ENCODE measurements at places on chromosomes 4 and X. TPM values are rescaled to one million over a fixed set of nuclear protein-coding genes. Genes with fewer than 3 reads are reported as not detected.

The ABCD1 gene
- 22.5 TPM for polyA plus RNA-seq

The CCNB3 gene
- 0.08 TPM for polyA plus RNA-seq

DNA sequence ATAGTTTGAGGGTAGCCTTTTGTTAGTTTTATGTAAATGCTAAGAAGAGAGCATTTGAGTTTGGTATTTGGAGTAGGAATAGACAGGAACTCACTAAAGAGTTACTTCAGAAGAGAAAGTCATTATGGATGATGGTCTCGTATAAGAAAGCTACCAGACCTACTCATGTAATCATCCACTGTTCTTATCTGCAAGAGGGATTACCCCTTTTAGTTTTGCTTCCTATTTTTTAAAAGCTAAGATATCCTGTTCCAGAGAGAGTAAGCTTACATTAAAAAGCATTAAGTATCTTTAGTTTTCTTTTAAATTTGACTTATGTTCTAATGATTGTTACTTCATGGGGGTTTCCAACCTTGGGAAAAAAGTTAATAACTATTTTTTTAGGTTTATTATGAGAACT lies 12.5 kb upstream of the ART3 start:
- DNase-seq, result peak; percentile 60

GRCh38 chr4:24885342-24885741 lies 27.5 kb downstream of the CCDC149 start:
- DNase-seq, result no peak

GRCh38 chr4:128847082-128847724 lies 37.7 kb downstream of the JADE1 start:
- peak; percentile 57 for DNase-seq

DNA sequence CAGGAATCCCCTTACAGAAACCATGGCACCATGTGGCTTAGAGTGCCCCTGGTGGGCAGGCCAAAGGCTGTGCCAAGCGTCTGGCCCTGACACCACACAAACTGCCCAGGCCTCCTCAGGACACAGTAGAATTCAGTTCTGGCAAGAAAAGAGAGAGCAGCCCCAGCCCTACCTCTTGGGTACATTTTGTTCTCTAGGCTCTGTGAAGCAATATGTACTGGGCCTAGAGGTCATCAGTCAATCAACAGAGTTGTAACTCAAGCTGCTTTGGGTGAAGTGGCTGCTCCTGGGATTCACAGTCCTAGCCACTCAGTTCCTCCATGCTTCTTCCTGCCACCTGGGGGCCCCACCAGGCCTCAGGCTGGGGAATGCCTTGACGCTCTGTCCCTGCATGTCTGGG lies 158.1 kb upstream of the MAMLD1 start:
- DNase-seq, result peak; percentile 4

The TEC gene
- 2.5 TPM for polyA plus RNA-seq

The ADGRG4 gene
- polyA plus RNA-seq, result not detected

- DNase-seq, result no peak
These were observed 20.4 kb downstream of the WDR13 start for GRCh38 chrX:48617542-48618340.

DNA sequence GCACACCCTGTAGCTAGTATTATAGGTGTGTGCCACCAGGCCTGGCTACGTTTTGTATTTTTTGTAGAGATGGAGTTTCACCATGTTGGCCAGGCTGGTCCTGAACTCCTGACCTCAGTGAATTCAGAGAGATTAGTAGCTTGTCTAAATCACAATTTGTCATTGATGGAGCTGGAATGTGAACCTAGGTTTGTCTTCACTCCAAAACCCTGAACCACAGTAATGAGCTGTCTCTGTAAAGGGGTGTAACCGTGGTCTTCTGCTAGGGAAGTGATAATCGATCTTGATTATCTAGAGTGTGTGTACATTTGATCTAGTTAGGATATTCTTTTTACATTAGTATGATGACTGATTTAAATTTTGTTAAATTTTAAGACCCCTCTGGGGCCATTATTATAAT lies 8.3 kb downstream of the ARHGAP10 start:
- DNase-seq, result no peak

DNA sequence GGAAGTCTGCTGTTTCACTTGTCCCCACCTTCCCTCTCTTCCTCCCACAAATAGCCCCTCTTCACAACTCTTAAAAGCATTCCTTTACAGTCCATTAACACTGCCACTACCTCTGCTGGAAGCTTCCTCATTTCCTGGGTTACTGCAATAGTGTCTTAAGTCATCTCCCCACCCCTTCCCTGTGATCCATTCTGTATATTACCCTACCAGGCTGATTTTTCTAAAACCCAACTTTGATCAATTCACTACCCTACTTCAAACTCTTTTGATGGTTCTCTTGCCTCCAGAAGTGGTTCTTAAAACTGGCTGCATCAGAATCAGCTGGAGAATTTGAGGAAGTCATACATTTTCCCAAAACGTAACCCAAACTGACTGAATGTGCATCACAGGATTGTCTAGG lies 8.8 kb upstream of the XIAP start:
- DNase-seq, result peak; percentile 21

DNA sequence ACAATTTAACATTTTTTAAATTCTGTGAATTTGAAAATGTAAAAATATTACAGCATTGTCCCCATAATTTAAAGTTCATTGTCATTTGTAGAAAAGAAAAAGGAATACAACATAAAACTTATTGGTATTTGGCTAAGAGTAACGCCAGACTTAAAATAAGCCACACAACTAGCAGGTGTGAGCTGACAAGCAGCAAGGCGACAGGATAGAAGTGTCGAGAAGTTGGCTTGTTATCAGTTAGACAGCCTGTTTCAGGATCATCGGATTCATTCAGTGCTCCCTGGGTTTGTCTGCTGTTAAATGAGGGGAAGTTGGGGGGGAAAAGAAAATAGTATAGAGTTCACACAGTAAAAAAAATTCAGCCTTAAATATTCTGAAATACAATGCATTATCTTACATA lies 393.6 kb downstream of the IL15 start:
- DNase-seq, result no peak

Data from CD14-positive monocyte (primary cell).